ENCODE measurements at places on chromosomes 12 and 14.

GRCh38 chr14:30706704-30707103 lies 84.6 kb downstream of the SCFD1 start:
- no peak for DNase-seq

- DNase-seq, result no peak
Measured at GRCh38 chr12:57621497-57622292, 10.5 kb downstream of the ARHGEF25 start.

- DNase-seq, result no peak
Measured at GRCh38 chr12:84605983-84606382, 306.6 kb downstream of the SLC6A15 start.

DNA sequence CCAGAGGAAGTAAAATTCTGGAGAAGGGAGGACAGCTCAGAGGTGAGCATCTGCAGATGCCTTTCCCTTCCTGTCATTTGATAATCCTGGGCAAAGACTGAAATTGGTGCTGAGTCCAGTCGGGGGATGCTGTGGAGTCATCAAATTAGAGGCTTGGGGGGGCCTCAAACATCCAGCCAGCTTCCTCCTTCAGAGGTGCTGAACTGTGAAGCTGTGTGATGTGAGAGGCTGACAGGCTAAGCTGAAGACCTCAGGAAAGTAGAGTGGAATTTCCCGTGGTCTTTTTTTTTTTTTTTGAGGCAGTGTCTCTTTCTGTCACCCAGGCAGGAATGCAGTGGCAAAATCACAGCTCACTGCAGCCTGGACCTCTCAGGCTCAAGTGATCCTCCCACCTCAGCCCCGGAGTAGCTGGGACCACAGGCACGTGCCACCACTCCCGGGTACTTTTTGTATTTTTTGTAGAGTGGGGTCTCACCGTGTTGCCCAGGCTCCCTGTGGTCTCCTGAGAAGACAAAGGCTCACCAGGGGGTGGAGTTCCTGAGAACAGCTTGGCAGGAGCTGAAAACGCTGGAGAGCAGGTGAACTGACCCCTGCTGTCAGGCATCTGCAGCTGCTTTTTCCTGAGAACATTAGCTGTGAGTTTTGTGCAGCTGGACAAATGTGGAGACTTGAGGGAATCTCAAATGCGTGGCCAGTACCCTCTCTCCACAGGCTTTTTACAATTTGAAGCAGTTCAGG lies 6.1 kb upstream of the TCL1B start:
- DNase-seq, result no peak

- no peak for DNase-seq
Measured at GRCh38 chr14:103801459-103801858, 45.9 kb downstream of the PPP1R13B start.

- no peak for DNase-seq
Measured at GRCh38 chr14:72664651-72665050, 229.2 kb downstream of the DPF3 start.

DNA sequence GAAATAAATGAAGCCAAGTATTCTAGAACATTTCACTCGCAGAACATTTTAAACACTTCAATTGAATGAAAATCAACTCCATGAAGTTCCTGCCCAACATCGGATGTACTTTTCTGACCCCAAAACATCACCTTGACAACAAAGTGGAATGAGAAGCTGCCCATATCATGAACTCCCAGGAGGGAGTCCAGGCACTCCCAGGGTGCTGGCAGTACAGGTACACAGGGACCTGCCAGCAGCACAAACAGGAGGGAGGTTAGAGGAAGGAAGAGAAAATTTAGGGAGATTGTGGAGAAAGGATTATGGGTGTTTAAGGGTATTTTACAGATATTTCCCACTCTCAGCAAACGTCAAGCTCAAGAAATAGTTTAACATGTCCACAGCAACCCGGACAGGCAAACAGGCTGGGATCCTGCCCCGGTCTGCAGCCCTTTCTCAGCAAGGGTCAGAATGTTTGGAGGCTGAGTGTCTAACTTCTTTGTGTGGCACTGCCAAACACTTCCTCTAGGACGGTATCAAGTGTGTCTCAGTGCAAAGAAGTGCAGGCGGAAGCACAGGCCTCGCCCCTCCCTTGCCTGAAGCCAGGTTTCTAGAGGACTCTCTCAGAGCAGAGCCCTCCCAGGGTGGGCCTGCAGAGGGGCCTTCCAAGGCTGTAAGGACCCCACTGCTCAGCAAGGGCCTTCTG lies 72.2 kb downstream of the SETD3 start:
- no peak for DNase-seq

DNA sequence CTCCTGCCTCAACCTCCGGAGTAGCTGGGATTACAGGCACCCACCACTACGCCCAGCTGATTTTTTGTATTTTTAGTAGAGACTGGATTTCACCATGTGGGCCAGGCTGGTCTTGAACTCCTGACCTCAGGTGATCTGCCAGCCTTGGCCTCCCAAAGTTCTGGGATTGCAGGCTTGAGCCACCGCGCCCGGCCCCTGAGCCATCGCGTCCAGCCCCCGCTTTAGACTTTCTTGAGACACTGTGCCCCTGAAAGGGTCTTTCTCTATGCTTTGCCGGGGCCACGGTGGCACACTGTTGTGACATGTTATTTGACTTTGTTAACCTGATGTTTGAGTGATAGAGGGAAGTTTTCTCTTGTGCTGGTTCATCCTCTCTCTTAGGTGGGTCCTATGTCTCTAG lies 186.4 kb downstream of the BTG1 start:
- no peak for DNase-seq

- no peak for DNase-seq
Measured at GRCh38 chr12:116257215-116257614, 20.3 kb downstream of the MED13L start.

DNA sequence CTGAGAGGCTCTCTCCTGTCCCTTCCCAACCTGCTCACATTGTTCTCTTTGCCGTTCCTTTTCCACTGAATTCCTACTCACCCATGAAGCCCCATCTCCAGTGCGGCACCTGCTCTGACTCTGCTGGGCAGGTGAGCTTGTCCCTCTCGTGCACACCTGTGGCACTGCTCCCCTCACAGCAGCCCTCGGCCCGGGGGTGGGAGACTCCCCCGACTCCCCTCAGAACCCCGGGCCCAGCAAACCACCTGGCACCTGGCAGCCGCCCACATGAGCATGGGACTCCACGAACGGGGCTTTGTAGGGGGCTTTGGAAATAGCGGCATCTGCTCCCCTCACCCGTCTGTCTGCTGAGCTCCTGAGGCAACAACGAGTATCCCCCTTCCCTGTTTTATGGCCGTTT lies 162.4 kb upstream of the PRMT8 start:
- no peak for DNase-seq

GRCh38 chr12:110995016-110995415 lies 74.6 kb upstream of the MYL2 start:
- DNase-seq, result no peak

DNA sequence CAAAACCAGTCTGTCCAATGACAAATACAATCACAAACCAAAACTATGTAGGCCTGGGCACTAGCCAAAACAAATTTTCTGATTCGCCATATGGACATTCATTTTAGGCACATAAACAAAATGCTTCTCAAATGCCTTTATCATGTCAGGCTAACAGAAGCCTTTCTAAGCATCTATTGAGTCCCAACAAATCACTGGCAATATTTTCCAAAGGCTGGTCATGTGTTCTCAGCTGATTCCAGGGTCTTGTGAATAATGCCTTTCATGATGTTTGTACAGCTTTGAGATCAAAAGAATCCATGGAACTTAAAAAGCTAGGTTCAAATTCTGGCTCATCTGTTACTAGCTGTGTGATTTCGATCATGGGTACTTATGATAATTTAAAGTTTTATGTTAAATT lies 16.1 kb downstream of the FSCB start:
- DNase-seq, result no peak

- DNase-seq, result no peak
Measured at GRCh38 chr12:122870163-122870842, 25.6 kb downstream of the VPS37B start.

- no peak for DNase-seq
Measured at GRCh38 chr12:120862664-120863063, 41.5 kb downstream of the SPPL3 start.

GRCh38 chr12:87467936-87468335 lies 561.3 kb downstream of the C12orf50 start:
- no peak for DNase-seq

- DNase-seq, result no peak
Measured at GRCh38 chr12:34602213-34602940, 580.1 kb downstream of the ALG10 start.

GRCh38 chr14:102212356-102212755 lies 72.7 kb downstream of the WDR20 start:
- no peak for DNase-seq

- no peak for DNase-seq
Measured at GRCh38 chr14:76977793-76978720, 50.5 kb downstream of the IRF2BPL start.

- DNase-seq, result no peak
Measured at GRCh38 chr14:99119554-99120525, 152.2 kb downstream of the BCL11B start.

GRCh38 chr14:74756326-74756725 lies 6.8 kb upstream of the YLPM1 start:
- no peak for DNase-seq

DNA sequence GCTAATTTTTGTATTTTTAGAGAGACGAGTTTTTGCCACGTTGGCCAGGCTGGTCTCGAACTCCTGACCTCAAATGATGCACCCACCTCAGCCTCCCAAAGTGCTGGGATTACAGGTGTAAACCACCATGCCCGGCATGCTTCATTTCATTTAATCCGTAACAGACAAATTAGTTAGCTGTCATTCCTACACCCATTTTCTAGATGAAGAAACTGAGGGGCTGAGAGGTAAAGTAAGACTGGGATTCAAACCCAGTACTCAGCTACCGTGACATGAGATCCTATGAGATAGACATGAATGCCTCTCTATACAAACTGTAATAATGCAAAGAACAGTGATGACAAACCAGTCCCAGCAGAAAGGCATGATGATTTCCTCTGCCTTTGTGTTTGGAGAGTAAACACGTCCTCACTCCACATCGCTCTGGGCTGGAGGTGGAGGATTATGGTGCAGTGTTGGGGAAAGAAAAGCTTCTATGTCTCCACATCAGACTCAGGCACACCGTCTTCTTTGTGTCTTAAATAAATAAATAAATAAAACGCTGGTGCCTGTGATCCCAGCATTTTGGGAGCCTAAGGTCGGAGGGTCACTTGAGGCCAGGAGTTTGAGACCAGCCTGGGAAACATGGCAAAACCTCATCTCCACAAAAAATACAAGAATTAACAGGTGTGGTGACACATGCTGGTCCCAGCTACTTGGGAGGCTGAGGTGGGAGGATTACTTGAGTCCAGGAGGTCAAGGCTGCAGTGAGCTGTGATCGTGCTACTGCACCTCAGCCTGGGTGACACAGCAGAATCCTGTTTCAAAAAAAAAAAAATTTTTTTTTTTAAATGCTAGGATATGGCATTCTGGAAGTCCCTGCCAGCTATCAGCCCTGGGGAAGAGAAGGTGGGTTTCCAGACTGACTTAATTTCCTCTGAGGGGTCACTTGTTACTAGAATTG lies 10.5 kb downstream of the VSX2 start:
- no peak for DNase-seq

DNA sequence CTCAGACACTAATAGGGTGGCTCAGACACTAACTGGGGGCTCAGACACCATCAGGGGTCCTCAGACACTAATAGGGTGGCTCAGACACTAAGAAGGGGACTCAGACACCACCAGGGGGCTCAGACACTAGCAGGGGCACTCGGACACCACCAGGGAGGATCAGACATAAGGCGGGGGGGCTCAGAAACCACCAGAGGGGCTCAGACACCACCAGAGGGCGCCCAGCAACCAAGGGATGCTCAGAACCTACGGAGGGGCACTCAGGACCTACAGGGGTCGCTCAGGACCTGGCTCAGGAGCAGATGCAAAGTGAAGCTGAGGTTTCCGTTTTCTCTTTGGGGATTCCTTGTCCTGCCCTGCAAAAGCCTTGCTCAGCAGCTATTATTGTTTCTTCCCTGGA lies 448.5 kb downstream of the TMEM121 start:
- no peak for DNase-seq

DNA sequence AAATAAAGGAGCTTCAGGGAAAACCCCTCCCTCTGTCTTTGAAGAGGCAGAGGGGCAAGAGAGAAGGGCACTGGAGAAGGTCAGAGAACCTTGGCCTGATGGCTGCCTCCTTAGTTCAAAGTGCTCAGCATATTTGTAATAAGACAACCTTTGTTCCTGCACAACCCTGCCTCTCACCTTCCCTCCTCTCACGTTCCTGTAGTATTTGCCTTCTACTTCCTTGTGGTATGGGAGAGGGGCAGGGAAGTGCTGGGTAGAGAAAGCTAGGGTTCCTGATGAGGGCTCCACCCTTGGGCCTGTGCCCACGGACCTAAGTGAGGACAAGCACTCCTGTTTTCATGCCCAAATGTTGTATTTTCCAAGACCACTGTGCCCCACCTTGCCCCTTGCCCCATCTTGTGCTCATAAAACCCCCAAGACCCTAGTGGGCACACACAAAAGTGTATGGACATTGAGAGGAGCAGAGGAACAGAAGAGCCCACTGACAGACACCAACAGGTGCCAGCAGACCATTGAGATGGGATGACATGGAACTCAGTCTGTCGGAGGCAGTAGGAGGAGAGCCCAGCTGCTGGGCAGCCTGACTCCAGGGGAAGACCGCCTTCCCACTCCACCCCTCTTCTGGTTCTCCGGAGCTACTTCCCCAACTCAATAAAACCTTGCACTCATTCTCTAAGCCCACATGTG lies 261.5 kb upstream of the CCDC196 start:
- no peak for DNase-seq

DNA sequence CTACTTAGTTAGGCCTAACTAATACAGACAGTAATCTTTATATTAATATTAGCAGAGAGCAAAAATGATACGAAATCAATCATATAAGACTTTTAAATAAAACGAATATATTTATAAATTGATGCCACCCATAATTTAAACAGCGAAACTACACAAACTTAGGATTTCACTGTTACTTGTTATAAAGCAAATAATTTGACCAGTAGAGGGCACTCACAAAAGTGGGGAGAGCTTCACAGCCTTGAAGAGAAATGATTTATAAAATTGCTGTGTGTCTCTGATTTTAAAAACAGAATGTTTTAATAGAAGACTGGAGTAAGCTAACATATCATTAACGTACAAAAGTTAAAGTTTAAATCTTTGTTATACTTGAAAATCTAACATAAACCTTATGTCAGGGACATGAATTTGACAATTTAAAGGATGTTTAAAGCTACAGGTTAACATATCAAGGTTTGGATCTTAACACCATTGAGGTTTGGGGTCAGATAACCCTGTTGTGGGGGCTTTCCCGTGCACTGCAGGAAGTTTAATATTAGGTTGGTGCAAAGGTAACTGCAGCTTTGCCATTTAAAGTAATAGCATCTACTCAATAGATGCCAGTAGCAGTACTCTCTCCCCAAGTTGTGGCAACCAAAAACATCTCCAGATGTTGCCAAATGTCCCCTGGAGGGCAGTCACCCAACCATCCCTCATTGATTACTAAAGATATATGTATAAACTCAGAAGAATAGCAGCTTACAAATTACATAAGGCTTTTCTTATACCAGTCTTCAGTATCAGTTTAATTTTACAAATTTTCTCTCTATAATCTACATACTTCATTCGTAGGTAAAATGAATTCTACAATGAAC lies 9.3 kb downstream of the KRAS start:
- no peak for DNase-seq
